ENCODE measurements at places on chromosomes 2 and 18.

- no peak for DNase-seq
These were observed 790.9 kb upstream of the GCFC2 start for GRCh38 chr2:76501641-76502040.

DNA sequence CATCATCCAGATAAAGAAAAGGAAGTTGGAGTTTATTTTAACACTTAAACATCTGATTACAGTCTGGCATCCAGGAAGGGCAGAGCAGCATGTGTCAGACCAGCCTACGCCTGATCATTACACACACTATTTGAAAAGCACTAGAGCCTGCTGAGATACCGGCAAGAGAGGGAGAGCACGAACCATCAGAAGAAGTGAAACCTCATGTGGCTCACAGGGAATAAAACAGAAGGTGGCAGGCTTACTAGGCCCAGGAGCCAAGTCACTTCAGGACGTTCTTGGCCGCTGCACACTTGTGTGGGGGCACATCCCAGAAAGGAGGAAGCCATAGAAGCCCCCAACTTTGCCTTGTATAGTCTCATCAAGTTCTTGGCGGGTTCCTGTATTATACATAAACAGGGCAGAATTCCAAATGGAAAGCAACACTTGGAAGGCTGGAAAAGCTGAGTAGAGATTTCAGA is 105.5 kb downstream of the UGGT1 start:
- no peak for DNase-seq

GRCh38 chr2:30348825-30349224 is 98.2 kb upstream of the LCLAT1 start:
- DNase-seq = no peak

DNA sequence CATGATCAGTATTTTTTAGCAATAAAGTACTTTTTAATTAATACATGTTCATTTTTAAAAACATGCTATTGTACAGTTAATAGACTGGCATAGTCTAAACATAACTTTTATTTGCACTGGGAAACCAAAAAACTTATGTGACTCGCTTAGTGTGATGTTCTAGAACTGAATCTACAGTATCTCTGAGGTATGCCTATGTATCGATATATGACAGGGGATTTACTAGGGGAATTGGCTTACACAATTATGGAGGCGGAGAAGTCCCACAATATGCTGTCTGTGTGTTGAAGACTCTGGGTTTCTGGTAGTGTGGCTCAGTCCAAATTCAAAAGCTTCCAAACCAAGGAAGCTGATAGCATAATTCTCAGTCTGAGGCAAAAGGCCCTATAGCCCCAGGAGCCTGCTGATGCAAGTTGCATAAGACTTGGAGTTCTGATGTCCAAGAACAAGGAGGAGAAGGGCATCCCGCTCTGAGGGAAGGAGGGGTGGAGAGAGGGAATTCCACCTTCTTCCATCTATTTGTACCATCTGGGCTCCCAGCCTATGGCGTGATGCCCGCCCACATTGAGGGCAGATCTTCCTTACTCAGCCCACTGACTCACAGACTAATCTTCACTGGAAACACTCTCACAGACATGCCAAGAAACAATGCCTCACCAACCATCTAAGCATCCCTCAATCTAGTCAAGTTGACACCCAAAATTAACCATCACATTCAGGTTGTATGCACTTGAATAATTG is 27.5 kb downstream of the ZNF638 start:
- DNase-seq = no peak

- DNase-seq = no peak
These were observed 1.1 kb upstream of the HOXD11 start for GRCh38 chr2:176105730-176106580.
